H9 (cell line): ENCODE measurements at places on chromosomes 1 and 21. TPM values are rescaled to one million over a fixed set of nuclear protein-coding genes. Genes with fewer than 3 reads are reported as not detected.

UBE2G2 gene
- total RNA-seq = 106 and 121 TPM in 2 replicates

DNA sequence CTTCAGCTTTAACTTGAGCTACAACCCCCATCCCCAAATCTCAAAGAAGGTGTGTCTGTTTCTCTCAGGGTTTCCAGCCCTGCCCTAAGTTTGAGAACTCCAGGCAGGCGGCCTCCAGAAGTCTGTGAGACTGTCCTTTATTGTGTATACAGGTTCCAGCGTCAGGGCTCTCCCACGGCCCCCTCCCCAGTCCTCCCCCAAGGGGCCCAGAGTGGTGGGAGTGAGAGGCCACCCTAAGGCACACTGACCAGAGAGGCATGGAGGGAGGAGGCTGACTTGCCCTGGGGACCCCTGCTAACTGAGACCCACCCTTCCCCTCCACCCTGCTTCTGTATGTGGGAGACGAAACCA, 4.0 kb downstream of the HSPB7 start:
- DNase-seq = no peak
- H3K4me1 ChIP-seq = peaks cover 8% of the 10 kb centered on the region; the same call in 1 of the 2 replicates
- no peaks in the 10 kb centered on the region for H3K36me3 ChIP-seq
- no peaks in the 10 kb centered on the region for H3K27me3 ChIP-seq
- no peak overlapping the region for H3K27ac ChIP-seq

GRCh38 chr1:223819730-223820514, 25.8 kb downstream of the TP53BP2 start:
- H3K36me3 ChIP-seq = peaks cover 32% of the 10 kb centered on the region
- H3K4me3 ChIP-seq = no peak overlapping the region
- no peaks in the 10 kb centered on the region for H3K27me3 ChIP-seq
- DNase-seq = no peak
- H3K4me1 ChIP-seq = no peaks in the 10 kb centered on the region
- no peak overlapping the region for H3K27ac ChIP-seq

- H3K4me3 ChIP-seq = peak overlapping the region; percentile 28; the same call in 1 of the 2 replicates
- H3K36me3 ChIP-seq = peaks cover 15% of the 10 kb centered on the region
- peak; percentile 93 for DNase-seq
- peaks cover 4% of the 10 kb centered on the region; the same call in 1 of the 2 replicates for H3K4me1 ChIP-seq
Measured at GRCh38 chr1:6385488-6386191, 7.9 kb downstream of the ACOT7 start.

DNA sequence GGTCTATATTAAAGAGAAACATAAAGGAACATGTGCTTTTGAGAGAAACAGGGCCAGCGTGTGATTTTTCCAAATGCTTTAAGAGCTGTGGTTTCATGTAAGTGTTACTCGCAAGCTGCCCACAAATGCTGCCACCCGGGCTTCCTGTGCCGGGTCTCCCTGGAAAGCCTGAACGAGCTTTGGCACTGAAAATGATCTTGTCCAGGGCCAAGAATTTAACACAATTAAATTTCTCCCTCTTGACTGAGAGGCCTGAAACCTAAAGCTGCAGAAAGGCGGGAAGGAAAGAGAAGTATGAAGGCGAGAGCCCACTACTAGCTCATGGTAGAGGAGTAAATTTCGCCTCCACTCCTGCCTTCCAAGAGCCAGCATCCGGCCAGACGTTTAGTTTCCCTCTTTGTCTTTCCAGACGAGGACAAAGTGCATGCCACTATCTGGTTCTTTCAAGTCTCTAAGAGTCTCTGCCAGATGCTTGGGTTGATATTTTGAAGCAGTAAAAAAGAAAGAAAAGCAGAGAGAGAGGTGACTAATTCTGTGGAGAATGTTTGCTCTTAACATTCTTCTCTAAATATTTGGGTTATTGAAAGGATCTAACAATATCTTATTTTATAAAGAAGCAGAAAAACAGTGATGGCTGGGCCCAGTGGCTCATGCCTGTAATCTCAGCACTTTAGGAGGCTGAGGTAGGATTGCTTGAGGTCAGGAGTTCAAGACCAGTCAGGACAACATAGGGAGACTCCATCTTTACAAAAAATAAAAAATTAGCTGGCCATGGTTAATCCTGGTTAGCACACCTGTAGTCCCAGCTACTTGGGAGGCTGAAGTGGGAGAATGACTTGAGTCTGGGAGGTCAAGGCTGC, 100.0 kb upstream of the HNRNPU start:
- H3K4me1 ChIP-seq = no peaks in the 10 kb centered on the region; the same call in 1 of the 2 replicates
- H3K27ac ChIP-seq = no peak overlapping the region
- H3K27me3 ChIP-seq = no peaks in the 10 kb centered on the region
- H3K36me3 ChIP-seq = no peaks in the 10 kb centered on the region

NHLH1 gene
- total RNA-seq = 1.3 and 1.5 TPM in 2 replicates

DNA sequence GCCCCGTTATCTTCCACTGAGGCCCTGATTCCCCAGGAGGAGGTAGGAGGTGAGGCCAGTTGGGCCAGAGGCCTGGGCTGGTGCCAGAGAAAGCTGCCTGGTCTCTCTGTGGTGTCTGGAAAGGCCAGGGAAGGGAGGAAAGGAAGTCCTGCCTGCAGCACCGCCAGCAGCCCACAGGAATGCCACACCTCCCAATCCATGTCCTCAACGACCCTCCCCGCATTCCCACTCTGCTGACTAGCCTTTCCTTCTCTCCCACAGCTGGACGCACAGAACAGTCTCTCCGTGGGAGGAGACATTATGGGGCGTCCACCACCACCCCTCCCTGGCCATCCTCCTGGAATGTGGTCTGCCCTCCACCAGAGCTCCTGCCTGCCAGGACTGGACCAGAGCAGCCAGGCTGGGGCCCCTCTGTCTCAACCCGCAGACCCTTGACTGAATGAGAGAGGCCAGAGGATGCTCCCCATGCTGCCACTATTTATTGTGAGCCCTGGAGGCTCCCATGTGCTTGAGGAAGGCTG, 18.0 kb downstream of the CSF1 start:
- no peaks in the 10 kb centered on the region for H3K27me3 ChIP-seq
- H3K27ac ChIP-seq = no peak overlapping the region
- H3K36me3 ChIP-seq = peaks cover 25% of the 10 kb centered on the region

DNA sequence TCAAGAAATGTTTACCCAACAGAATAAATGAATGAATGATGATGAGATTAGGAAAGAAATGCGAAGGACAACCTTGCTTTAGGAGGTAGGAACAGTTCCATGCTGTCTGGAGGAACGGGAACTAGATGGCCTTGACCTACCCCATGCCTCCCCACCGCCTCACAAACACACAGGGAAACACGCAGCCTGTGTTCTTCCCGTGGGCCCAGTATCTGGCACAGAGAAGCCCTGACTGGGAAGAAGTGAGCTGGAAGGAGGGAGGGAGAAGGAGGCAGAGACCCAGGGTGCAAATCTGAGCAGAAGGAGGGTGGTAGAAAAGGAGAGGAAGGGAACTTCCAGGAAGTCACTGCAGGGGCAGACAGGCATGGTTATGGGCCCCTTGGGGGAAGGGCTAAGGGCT, 3.5 kb upstream of the ADORA1 start:
- DNase-seq = no peak
- H3K4me1 ChIP-seq = peaks cover 2% of the 10 kb centered on the region; the same call in 1 of the 2 replicates
- H3K36me3 ChIP-seq = no peaks in the 10 kb centered on the region
- no peaks in the 10 kb centered on the region; the same call in 1 of the 2 replicates for H3K27me3 ChIP-seq
- H3K4me3 ChIP-seq = no peak overlapping the region
- no peak overlapping the region for H3K27ac ChIP-seq

LHX4 gene
- total RNA-seq = 1.9 and 2.0 TPM in 2 replicates

CD53 gene
- 0.15 and 0.31 TPM in 2 replicates for total RNA-seq

GRCh38 chr21:30164796-30165195, 1.8 kb downstream of the CLDN17 start:
- no peaks in the 10 kb centered on the region for H3K4me1 ChIP-seq
- no peak overlapping the region for H3K4me3 ChIP-seq
- no peak for DNase-seq
- H3K27me3 ChIP-seq = no peaks in the 10 kb centered on the region

DNA sequence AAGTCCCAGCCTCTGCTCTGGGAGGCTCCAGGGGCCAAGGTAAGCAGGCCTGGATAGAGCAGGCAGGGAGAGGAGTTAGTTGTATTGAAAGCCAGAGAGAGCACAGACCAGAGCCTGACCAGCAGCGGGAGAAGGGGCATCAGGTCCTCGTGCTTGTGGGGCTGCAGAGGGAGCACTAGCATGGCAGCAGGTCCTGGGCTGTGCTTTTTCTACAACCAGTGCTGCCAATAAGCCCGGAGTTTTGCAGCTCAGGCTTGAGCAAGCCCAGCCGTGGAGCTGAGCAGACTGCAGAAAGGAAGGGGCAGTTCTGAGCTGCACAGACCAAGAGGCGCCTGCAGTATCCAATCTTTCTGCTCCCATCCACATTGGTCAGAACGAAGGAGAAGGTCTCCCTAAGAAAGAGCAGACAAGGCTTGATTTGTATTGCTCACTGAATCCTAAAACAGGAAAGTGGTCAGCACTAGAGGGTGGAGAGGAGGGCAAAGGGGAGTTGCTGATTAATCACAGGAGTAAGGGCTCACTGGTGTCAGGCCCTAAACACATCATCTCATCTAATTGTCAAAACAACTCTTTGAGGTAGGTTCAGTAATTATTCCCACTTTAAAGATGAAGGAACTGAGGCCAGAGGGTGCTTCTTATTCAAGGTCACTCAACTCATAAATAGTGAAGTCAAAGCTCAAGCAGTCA, 2.7 kb downstream of the DENND2D start:
- no peaks in the 10 kb centered on the region for H3K36me3 ChIP-seq
- H3K4me1 ChIP-seq = no peaks in the 10 kb centered on the region
- H3K27ac ChIP-seq = no peak overlapping the region
- H3K27me3 ChIP-seq = no peaks in the 10 kb centered on the region; the same call in 1 of the 2 replicates
